ENCODE measurements at places on chromosomes 12 and 14. TPM values are rescaled to one million over a fixed set of nuclear protein-coding genes. Genes with fewer than 3 reads are reported as not detected.

Gene PIWIL1
- total RNA-seq = not detected

Gene ADGRD1
- total RNA-seq = 70.2 TPM

Gene SERPINA12
- not detected for total RNA-seq

Gene JAG2
- 34.2 TPM for total RNA-seq

Gene CLEC2D
- total RNA-seq = 8.9 TPM

Data from left lung (tissue), 14 donors.